ENCODE measurements at places on chromosomes 2 and 18.

- DNase-seq = no peak
Measured at GRCh38 chr2:63055226-63056106, 4.8 kb downstream of the OTX1 start.

DNA sequence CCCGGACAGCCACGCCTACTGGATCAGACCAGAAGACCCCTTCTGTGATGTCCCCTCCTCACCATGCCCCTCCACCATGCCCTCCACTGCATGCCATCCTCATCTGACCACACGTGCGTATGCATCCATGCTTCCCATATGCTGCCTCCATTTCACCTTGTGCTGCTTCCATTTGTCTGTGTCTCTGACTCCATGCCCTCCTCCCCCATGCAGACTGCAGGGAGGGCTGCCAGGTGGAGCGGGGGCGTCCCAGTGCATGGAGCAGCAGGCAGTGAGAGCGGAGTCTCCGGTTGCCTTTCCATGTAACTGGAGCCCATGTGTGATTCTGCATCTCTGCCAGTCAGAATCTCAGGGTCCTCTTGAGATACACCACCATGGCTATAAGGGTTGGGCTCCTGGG lies 52.6 kb downstream of the COA5 start:
- DNase-seq = no peak

- DNase-seq = no peak
Measured at GRCh38 chr2:133303150-133303549, 265.1 kb downstream of the NCKAP5 start.

DNA sequence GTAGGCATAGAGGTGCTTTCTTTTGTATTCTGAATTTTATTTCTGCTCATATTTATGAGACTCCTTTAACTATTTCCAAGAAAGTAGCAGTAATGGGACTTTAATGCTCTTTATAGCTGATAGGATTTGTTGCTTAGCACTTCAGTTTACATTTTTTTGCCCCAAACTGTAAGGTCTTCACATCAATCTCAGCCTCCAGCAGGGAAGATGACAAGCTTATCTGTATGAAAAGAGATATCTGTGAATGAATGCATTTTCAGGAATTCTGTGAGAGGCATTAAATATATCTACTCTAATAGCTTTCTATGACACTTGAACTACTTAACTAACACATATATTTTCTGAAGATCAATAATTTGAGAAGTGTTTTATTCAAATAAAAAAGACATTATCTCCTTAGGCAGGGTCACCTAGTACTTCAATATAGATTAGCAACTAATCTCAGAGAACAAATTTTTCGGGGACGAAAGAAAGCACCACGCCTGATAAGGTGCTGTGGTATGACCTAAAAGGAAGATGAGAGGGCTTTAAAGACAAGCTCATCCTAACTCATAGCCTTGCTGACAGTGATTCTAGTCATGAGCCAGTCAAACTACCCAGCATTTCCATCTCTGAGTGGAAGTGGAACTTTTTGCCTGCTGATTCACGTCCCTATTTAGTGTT lies 766.1 kb upstream of the CNTNAP5 start:
- no peak for DNase-seq

DNA sequence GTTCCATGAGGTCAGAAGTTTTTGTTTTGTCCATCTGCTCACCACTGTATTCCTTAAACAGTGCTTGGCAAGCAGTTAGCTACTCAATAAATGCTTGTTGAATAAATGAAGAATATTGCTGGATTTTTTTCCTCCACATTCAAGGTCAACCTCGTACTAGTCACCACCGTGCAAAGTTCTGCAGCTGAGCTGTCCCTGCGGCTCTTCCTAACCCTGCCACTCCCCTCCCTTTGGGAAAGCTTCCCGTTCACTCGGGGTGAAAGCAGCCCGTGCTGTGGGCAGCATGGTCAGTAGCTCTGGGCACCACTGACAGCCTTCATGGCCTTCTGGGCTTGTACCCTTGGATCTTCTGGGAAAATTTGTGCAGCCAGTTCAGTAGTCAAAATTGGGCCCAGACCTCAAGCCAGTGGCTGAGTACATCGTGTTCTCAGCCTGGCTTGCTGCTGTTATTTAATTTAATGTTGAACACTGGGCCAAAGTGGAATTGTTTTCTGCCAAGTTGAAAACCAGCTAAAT lies 469.3 kb upstream of the RAB12 start:
- DNase-seq = no peak

GRCh38 chr2:12116228-12116750 lies 369.9 kb downstream of the LPIN1 start:
- no peak for DNase-seq

GRCh38 chr2:60413814-60414168 lies 139.7 kb downstream of the BCL11A start:
- no peak for DNase-seq

- DNase-seq = no peak
Measured at GRCh38 chr18:63681449-63682340, 20.0 kb upstream of the SERPINB3 start.

- no peak for DNase-seq
Measured at GRCh38 chr2:219486380-219486959, 12.2 kb upstream of the GMPPA start.

- DNase-seq = no peak
Measured at GRCh38 chr18:71398531-71398930, 1109.7 kb downstream of the SOCS6 start.

- no peak for DNase-seq
Measured at GRCh38 chr2:128439031-128439790, 120.5 kb upstream of the HS6ST1 start.

- DNase-seq = no peak
Measured at GRCh38 chr2:126652323-126652891, 3.6 kb upstream of the GYPC start.

GRCh38 chr2:228037915-228038314 lies 143.6 kb downstream of the SPHKAP start:
- no peak for DNase-seq

GRCh38 chr2:114724454-114724853 lies 282.0 kb downstream of the DPP10 start:
- no peak for DNase-seq

DNA sequence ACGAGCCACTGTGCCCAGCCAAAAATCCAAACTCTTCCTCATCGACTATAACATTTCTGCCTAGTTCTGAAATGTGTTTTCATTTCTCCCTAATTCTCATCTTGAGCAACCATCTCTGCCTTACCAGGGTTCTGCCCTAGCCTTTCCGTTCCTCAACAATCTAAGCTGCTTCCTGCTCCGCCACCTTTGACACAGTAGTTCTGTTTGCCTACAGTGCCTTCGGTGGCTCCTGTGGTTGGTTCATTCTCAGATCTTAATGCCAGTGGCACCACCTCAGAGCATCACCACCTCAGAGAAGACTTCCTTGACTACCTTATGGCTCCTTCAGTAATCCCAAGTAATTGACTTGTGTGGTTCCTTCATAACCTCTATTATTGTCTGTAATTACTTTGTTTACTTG lies 3.8 kb downstream of the SOCS6 start:
- no peak for DNase-seq

DNA sequence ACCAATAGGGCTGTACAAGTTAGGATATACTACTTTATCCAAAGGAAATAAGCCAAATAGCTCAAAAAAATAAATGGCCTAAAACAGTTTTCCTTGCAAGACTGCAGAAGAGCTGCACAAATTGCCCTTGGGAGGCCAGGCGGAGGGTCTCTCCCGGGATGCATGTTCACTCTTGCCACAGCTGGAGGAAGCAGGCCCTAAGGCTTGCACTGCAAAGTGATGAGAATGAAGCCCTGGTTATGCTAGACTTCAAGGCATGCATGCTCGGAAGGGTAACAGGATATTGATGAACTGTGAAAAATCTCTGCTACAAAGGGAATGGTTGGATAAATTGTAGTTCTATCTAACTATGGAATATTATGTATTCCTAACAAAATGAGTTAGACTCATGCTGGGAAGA lies 27.5 kb upstream of the LDLRAD4 start:
- DNase-seq = no peak

DNA sequence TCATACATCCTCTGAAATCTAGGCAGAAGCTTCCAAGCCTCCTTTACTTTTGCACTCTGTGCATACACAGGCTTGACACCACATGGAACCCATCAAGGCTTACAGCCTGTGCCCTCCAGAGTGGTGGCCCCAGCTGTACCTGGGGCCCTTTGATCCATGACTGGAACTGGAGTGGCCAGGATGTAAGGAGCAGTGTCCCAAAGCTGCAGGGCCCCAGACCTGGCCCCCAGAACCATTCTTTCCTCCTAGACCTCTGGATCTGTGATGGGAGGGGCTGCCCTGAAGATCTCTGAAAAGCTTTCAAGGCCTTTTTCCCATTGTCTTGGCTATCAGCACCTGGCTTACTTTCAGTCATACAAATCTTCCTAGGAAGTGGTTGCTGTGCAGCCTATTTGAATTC lies 63.1 kb upstream of the NOL4 start:
- no peak for DNase-seq

GRCh38 chr2:97965116-97965515 lies 30.6 kb downstream of the TMEM131 start:
- DNase-seq = no peak

DNA sequence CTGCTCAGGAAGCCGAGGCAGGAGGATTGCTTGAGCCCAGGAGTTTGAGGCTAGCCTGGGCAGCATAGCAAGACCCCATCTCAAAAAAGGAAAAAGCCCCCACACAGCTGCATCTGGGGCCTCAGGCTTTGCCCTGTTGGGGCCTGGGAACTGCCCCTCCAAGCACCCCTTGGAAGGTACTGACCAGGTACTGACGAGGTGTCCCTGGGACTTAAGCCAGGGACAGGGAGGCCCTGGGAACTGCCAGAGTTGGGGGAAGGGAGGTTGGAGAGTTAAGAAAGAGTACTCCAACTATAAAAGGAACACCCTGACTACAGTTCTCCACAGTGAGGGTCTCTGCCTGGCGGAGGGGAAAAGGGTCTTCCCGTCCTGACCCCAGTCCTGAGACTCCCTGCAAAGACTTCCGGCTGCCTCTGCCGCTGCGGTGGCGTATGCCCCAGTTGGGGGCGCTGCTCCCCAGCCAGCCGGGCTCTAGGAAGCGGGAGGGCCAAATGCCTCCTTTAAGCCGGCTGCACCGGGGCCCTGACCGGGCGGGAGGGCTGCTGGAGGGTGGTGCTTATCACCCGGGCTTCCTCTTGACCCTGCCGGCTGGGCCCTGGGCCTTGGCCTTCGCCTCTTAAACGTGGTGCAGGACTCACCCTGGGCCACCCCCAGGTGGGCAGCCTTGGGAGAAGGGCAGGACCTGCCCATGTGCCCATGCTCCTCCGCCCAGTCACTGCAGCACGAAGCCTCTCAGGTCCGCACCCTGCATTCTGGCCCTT lies 12.8 kb downstream of the SLC30A3 start:
- DNase-seq = peak; percentile 38

- no peak for DNase-seq
Measured at GRCh38 chr18:27616324-27616723, 431.2 kb upstream of the CHST9 start.

DNA sequence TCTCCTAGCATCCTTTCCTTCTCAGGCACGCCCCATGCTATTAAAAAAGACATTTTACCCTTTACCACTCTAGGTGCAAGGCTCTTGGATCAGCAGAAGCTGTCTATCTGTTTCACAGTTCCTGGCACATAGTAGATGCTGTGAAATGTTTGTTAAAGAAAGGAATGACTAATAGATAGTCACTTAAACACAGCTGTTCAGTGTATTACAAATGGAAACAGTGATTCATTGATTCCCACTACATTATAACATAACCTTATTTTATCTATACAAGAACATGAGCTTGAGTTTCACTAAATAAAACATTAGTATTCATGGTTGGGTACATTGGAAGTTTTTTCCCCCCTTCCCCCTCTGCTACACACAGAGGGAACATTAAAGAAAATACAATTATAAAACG lies 142.1 kb downstream of the ASXL3 start:
- DNase-seq = no peak

- DNase-seq = no peak
Measured at GRCh38 chr2:11891671-11892440, 145.4 kb downstream of the LPIN1 start.

DNA sequence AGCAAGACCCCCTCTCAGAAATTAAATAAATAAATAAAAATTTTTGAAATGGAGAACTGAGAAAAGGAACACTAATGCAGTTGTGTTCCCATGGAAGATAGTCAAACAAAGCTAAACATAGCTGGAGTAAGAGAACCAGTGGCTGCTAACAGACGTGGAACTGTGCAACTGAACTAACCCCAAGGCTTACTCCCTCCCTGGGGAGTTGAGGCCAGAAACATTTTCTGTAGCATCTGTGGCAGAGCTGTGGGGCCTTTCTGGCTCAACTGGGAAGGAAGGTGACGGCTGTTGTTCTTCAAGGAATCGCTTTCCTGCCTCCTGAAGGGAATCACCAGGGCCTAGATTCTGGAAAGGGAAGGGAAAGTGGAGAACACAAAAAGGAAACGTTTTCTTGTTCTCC lies 53.9 kb upstream of the B3GNT2 start:
- DNase-seq = no peak

GRCh38 chr2:172462849-172463381 lies 35.5 kb downstream of the ITGA6 start:
- no peak for DNase-seq

DNA sequence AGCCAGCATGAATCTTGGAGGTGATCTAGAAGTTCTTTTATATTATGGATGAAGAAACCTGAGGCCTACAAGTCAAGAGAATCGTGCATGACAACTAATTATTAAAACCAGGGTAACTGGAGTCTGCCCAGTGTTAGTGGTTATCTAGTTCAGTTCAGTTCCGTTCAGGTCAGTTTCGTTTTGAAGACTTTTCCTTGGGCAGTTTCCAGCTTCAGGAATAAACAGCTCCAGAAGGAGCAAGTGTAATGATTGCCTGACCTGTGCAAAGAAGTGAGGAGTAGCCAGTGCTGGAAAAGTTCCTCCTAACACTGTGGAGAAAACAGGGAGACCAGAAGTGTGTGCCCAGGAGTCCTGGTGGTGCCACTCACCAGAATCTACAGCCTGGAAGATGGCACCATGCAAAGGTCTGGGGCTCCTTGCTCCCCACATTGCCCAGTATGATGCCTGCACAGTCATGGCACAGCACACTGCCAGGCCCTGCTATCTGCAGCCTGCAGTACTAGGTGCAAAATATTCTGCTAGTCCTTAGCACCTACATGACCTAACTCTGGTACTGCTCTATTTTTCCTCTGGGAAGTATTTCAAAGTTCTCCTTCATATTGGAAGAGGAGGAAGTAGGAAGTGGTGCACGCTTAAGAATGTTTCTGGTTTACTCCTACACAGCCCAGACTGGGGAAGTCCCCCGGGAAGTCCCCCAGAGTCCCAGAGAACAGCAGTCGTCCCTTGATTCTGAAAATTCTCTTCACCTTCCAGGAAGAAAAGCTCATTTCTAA lies 65.8 kb downstream of the SUMO1 start:
- no peak for DNase-seq

GRCh38 chr2:160463245-160463644 lies 30.4 kb downstream of the RBMS1 start:
- DNase-seq = no peak

GRCh38 chr2:233481368-233482142 lies 85.0 kb downstream of the USP40 start:
- no peak for DNase-seq

DNA sequence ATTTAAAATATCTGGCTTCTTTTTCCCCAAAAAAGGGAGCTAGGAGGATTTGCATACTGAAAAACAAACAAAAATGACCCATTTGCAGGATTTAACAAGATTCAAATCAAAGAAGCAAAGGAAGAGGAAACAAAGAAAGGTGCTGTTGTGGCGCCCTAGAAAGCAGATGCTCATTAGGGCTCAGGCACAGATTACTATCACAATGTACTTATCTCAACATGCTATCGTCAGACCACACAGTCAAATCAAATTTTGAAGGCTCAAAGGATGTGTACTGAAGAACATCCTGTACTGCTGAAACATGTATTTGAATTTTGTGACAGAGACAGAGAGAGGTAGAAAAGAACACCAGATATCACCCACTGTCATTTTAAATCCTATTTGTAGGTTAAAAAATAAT lies 10.9 kb downstream of the RBMS1 start:
- no peak for DNase-seq

GRCh38 chr2:176484838-176485237 lies 215.6 kb downstream of the MTX2 start:
- DNase-seq = no peak
